ENCODE measurements at places on chromosomes 7 and 10. TPM values are rescaled to one million over a fixed set of nuclear protein-coding genes. Genes with fewer than 3 reads are reported as not detected.

DNA sequence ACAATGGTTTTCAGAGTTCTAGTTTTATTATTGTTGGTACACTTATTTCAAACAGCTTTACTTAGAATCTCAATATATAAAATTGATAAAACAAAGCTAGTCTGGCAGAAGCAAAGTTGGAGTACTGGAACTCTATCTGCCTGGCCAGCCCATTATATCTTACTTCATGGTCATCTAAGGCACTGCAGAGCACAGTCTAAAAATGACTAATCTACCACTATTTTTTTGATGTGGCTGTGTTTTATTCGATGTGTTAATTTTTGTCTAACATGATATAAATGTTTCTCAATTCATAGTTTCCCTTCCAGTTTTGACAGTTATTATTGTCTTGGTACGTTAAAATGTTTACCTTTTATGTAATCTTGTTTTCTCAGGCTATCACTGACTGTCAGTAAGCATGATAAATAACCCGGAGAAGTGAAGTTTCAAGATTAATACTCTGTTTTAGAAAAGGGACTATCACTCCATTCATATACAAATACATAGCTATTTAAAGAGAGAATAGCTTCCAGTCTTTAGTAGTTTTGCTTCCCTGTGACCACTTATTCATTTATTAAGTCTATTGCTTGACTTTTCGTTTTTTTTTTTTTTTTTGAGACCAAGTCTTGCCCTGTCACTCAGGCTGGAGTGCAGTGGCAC is 60.6 kb upstream of the CSTF2T start:
- DNase-seq: no peak

Gene AKR1C8
- not detected for polyA plus RNA-seq

GRCh38 chr10:13560597-13560996 is 26.2 kb upstream of the PRPF18 start:
- DNase-seq: no peak

DNA sequence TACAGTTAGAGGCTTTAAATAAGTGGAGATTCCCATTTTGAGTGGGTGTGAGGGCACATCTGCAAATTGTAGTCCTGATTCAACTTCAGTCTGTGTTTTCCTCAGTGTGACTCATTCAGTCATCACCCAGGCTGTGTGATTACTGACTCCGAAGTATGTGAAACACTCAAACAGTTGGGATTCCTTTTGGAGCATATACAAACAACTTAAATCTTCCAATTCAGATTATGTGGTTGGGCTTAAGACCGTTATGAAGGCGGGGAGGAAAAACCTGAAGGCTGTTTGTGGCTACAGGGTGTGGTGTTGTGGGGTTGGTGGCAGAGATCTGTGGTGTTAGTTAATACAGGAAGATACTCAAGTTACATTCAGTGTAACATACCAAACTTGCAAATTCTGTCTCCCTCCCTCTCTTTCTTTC is 259.7 kb upstream of the FERD3L start:
- no peak for DNase-seq

GRCh38 chr10:64996886-64997285 is 1475.7 kb downstream of the REEP3 start:
- DNase-seq: no peak

DNA sequence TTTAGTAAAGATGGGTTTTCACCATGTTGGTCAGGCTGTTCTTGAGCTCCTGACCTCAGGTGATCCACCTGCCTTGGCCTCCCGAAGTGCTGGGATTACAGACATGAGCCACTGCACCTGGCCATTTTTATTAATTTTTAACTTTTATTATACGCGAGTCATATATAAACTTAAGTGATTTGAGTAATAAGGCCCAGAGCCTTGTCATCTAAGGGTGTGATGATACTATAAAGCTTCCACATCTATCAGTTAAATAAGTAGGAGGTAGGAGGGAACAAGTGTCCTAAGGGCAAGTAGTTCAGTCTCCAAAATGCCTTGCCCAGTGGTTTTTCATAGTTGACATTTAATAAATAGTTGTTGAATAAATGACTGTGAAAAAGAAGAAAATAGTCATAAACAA is 13.3 kb upstream of the HILPDA start:
- no peak for DNase-seq

- peak; percentile 82 for DNase-seq
These were observed 4.6 kb downstream of the USP54 start for GRCh38 chr10:73586583-73586984.

- no peak for DNase-seq
These were observed 256.7 kb downstream of the KLF6 start for GRCh38 chr10:3528271-3528670.

DNA sequence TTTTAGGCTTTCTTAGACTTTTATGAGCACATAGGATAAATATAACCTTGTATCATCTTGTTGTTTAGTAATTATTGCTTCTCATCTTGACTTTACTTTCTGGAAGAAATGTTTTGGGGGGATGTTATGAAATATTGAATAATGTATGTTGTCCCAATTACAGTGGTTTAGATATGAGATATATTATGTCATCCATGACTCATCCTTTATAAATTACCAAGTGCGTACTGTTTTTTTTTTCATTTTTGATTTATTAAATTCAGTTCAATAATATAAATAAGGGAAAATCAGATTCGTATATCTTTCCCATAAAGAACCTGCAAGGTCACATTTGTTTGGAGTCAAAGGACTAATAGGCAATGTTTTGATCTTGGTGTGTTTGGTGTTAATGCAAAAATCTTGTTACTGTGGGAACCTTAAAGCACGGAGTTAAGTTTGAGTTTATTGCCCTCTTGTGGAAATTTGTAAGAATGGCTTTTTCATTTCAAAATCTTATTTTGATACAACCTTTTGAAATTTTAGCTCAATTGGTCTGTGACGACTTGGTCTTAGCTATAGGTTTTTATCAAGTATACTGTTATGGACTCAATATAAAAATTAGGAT is 108.6 kb downstream of the SRI start:
- peak; percentile 57 for DNase-seq

DNA sequence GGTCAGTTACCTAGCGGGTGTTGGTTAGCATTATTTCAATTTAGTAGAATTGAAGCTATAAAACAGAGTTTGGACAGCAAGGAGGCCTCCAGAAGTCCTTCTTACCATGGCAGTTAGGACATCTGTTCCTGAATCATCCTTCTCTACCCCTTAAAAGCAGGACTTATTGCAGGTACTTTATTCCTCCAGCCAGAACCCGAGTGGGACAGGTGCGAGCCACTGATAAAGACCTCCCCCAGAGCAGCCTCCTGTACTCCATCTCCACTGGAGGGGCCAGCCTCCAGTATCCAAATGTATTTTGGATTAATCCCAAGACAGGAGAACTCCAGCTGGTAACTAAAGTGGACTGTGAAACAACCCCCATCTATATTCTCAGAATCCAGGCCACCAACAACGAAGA is 54.6 kb downstream of the CDHR3 start:
- DNase-seq: no peak

Gene ASB10
- 0.23 TPM for polyA plus RNA-seq

Gene AQP1
- 152 TPM for polyA plus RNA-seq

GRCh38 chr10:44828508-44829142 is 82.5 kb upstream of the TMEM72 start:
- no peak for DNase-seq

- peak; percentile 51 for DNase-seq
These were observed 1.2 kb upstream of the COL1A2 start for GRCh38 chr7:94393246-94394108.

DNA sequence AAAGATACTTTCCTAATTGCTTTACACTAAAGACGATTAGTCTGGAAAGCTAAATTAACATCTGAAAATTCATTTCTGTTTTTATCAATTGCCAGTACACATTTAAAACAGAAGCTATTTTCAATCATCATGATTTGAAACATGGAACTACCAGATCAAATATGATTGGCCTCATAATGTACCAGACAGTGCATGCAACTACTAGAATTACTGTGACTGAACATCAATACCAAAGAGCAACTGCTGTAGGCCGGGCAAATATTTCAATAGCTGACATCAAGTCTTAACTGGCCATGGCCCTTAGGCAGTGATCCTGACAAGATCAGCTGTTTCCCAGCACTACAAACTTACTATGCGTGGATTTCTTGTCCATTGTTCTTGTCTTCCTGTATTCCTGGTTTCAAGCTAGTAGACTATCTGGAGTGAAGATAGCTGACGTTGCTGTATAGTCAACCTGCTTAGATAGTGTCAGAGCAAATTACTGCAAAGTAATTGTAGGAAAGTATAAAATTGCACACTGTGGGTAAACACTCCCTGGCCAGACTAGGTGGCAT is 21.7 kb upstream of the WNT16 start:
- no peak for DNase-seq

DNA sequence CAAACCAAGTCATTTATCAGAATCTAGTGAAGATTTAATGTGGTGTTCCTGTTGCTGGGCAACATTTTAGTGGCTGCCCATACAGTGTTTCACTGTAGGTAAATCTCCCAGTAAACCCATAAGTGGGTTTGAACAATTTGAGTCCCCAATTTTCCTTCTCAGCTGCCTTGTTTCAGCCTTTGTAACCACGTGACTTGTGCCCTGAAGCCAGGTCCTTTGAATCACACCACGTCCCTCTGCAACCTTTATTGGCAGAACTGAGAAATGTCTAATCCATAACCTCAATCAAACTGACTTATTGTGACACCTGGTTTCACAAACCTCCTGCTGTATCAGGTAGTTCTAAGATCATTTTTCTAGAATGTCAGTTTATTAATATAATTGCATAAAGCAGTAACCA is 30.1 kb downstream of the SND1 start:
- DNase-seq: no peak

DNA sequence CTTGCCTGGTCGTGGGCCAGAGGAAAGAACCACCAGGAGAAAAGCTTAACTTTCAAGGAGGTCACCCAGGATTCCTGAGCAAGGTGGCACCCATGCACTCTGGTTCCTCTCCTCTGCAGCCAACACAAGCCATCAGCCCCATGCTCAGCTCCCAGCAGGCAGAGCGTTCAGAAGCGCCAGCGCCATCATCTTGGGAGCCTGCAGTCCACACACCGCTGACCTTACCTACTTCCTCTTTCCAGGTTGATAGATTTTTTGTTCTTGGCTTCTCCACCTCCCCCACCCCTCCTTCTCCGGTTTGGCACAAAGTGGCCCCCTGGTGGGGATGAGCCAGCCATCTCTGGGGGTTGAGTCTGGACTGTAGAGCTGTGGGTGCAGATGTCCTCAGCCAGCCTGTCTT is 1.7 kb upstream of the WDR86 start:
- DNase-seq: no peak

- no peak for DNase-seq
These were observed 51.3 kb upstream of the NFE2L3 start for GRCh38 chr7:26100406-26101339.
